SIG-M5 (cell line): ENCODE measurements at places on chromosomes 5 and 9.

DNA sequence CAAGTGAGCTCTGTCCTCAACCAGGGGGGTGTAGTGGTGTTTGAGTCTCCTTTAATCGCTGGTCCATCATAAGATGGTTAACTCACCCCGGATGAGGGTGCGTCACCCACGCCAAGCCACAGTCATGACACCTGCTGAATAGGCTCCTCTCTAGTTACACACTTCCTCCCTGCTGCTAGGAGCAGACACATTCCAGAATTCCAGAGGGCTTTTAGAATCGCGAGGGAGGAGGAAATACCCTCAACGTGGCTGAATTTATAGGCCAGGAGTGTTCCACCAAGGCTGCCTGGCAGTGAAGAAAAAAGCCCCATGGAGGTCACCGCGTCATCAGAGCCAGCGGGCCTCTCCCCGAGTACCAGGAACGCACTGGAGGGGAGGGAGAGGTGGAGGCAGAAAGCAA lies 5.1 kb downstream of the GLRX start:
- DNase-seq, result no peak

- DNase-seq, result no peak
Observed at GRCh38 chr9:2859776-2860379, 16.0 kb upstream of the PUM3 start.

GRCh38 chr5:34692786-34693185 lies 36.7 kb downstream of the RAI14 start:
- no peak for DNase-seq

DNA sequence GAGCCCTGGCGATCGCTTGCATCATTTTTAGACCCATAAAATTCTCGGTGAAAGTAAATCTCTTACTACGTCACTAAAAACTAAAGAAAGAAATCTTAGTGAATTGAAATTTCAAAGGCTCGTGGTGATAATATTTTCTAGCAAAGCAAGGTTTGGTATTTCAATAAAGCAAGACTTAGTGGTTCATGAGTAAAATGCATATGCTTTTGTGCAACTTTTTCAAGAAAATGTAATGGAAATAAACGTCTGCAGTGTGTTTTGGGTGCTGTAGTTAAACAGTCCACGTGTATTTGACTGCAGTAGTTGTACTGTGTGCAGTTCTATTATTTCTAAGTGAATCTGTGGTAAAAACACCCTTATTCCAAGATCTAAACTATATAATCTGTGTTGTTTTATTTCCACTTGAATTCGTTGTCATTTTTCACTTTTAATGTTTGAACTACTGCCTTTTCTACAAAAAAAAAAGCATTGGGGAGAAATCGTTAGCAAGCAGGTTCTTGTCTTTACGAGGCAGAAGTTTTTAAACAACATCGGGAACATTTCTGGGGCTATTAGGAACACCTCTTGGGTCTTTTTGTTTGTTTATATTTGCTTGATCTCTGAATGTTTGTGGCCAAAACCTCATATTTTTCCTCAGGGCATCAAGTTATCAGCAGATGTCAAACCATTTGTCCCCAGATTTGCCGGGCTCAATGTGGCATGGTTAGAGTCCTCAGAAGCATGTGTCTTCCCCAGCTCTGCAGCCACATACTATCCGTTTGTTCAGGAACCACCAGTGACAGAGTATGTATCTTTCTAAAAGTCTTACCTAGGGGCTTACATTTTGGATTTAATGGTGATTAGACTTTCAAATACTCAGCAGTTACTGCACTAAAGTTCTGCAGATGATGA lies 960 bp downstream of the SECISBP2 start:
- no peak for DNase-seq

- DNase-seq, result no peak
Observed at GRCh38 chr5:139388198-139388821, 1.4 kb downstream of the MZB1 start.

- DNase-seq, result no peak
Observed at GRCh38 chr9:69023650-69024049, 9.7 kb upstream of the PRKACG start.

DNA sequence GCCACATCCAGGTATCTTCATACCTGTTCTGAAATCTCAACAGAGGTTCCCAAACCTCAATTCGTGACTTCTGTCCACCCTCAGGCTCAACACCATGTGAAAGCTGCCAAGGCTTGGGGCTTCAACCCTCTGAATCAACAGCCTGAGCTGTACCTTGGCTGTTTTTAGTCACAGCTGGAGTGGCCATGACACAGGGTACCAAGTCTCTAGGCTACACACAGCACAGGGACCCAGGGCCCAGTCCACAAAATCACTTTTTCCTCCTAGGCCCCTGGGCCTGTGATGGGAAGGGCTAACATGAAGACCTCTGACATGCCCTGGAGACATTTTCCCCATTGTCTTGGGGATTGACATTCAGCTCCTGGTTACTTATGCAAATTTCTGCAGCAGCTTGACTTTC lies 464.9 kb downstream of the ELAVL2 start:
- no peak for DNase-seq

DNA sequence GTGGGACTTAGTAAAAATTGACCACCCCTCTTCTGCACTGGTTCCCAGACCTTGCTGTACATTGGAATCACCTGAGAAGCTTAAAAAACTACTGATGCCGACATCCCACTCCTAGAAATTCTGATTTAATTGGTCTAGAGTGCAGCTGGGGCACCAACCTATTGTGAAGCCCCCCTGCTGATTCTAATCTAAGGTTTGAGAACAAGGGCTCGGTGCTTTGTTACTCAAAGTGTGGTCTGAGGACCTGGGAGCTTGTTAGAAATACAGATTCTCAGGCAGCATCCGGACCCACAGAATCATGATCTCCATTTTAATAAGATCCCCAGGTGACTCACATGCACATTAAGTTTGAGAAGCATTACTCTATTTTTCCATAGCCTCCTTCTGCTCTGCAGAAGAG lies 57.8 kb upstream of the LPAR1 start:
- no peak for DNase-seq

DNA sequence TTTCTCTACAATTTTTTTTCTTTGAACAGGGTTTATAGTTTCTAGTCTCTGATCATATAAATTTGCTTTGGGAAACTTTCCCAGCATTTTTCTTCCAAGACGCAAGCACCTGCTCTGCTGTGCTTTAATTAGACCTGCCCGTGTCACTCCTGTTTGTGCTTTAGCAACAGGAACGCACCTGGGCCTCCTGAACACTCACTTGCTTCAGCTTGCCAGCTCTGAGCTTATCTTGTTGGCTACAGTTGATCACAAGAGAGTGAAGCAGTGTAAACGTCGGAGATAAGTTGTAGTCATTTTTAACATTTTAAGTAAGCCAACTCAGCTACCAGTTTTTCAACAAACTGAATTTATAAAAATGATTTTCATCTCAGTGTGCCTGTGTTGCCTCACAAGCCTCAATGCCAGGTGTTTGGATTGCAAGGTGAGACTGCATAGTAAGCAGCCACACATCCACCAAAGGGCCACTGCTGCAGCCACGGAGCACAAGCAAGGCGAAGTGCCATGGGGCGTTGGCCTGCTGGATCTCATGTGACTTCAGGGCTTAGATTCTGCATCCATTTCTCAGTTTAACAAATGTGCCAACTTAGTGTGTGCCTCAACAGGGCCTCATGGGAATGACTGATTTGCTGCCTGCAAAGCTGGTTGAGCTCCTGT lies 166.9 kb downstream of the TRIO start:
- no peak for DNase-seq

DNA sequence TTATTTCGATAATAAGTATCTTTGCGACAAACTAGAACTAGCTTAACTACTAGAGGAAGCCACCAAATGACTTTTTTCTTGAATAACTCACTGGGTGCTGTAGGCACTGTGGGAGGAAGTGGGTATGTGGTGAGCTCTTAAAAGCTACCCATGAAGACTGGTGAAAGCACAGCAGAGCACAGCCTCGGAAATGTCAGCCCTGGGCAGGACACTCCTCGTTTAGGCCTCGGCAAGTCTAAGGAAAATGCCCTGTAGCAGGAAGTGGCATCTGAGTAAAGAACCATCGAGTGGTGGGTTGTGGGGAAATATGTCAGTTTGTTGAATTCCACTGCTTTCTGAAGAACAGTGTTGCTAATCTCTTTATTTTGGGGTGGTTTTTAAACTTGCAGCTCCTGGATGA lies 44.0 kb upstream of the NCS1 start:
- DNase-seq, result peak; percentile 39

GRCh38 chr5:76544268-76544926 lies 78.8 kb downstream of the F2RL2 start:
- no peak for DNase-seq

GRCh38 chr9:136532799-136533774 lies 12.8 kb downstream of the NOTCH1 start:
- DNase-seq, result no peak

- DNase-seq, result no peak
Observed at GRCh38 chr5:159051421-159052282, 48.1 kb downstream of the EBF1 start.

DNA sequence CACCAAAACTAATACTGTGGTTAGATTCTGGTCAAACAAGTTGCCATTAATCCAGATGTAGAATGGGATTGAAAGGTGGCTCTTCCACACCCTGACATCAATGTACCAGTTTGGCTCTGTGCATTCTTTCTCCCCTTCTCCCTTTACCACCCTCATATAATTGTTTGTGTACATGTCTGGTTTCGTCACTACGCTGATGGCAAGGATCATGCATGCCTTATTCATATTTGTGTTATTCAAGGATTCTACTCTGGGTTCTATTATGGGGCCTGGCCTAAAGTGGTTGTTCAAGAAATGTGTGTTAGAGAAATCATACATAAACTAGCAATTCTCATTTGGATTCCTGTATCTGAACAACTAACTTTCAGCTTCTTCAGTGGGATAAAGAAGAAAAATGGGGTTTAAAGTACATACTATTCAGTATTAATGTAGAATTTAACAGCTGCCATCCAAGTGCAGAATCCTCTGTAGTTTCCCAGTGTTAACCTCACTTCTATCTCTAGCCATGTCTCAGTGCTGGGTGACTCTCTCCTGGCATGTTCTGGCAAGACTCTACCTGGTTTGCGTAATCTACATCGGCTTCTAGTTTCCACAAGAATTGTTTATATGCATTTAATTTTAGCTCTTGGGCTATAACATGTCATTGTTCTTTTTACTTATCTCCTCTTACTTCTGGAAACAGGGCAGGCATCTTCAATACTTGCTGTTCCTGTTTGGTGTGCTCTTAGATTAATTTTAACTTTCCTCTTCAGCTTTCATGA lies 27.9 kb upstream of the CDKN2B start:
- no peak for DNase-seq

DNA sequence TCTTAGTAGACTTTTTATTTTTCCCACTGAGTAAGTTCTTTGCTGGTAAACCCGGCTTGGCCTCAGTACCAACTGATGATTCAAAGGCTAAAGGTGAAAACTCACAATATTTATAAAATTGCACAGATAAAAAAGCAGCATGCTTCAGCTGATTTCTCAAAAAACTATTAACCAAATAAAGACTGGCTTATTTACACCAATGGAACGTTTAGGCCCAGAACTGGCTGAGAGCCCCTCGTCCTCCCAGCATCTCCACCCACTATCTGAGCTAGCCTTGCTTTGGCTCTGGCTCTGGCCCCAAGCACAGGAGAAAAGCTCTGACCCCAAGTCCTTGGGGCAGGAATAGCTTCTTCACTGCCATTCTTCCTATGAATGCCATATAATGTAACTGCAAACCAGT lies 68.5 kb downstream of the SPTLC1 start:
- DNase-seq, result no peak

DNA sequence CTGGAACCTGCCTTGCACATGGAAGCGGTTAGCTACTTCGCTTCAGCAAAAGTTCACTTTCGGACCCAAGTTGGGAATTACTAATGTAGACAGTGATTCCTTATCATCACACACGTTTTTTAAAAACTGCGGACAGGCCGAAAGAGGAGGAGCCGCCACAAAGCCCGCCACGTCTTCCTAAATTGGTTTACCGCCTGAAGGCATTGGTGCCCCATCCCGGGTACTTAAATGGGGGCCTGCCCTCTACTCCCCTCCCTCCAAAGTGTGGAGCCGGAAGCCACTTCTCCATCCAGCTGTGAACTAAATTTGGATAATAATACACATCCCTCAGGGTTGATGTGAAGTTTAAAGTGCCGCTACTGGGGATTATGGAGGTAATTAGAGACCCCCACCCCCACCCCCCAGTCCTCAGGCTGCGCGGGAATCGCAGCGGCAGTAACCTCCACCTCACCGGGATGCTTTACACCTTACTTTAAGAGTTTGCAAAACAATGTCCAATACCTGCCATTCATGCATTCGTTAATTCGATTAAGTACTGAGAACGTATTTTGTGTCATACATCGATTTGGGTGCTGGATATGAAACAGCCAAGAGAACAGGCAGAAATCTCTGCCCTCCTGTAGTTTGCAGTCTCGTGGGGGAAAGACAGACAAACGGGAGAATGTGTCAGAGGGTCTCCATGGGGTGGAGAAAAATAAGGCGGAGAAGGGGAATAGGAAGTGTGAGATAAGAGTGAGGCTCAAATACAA lies 937 bp upstream of the MACROH2A1 start:
- no peak for DNase-seq

- DNase-seq, result no peak
Observed at GRCh38 chr9:78982849-78983248, 588.9 kb upstream of the TLE4 start.
